ENCODE measurements at places on chromosomes 11 and 22.

DNA sequence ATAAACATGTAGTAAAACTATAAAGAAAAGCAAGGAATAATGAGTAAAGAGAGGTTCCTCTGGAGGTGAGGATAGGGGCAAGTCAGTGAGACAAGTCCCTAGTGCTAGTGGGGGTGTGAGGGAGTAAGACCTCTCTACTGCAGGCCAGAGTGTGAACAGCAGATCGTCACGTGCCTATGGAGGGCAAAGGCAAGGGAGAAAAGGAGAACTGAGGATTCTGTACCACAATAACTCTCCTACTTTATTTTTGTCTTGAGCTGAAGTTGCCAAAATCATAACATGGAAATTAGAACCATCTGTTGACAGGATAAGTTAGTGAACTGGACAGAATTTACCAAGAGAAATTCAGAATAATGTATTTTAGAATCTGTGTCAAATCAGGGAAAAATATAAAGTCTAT lies 77.6 kb downstream of the ENTHD1 start:
- no peak for DNase-seq

- no peak for DNase-seq
Observed at GRCh38 chr22:33073989-33074418, 15.8 kb upstream of the SYN3 start.

DNA sequence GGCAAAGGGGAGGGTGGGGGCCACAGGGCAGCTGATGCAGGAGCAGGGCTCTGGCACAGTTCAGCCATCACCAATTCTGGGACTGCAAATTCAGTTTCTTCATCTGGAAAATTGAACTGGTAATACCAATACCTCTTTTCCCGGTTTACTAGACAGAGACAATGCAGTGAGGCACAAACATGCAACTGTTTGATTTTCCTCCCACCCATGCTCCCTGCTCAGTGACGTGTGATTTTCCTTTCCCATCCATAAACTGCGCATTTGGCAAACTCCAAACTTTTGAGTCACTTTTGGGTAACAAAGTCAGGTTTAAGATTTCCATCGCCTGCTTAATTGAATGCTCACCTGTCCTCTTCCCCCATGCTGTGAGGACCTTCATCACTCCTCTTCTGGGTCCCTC lies 23.2 kb downstream of the P2RY2 start:
- no peak for DNase-seq

- DNase-seq, result no peak
Observed at GRCh38 chr22:19244600-19245352, 46.7 kb downstream of the CLTCL1 start.

- peak; percentile 51 for DNase-seq
Observed at GRCh38 chr22:49767355-49768062, 60.2 kb downstream of the BRD1 start.

DNA sequence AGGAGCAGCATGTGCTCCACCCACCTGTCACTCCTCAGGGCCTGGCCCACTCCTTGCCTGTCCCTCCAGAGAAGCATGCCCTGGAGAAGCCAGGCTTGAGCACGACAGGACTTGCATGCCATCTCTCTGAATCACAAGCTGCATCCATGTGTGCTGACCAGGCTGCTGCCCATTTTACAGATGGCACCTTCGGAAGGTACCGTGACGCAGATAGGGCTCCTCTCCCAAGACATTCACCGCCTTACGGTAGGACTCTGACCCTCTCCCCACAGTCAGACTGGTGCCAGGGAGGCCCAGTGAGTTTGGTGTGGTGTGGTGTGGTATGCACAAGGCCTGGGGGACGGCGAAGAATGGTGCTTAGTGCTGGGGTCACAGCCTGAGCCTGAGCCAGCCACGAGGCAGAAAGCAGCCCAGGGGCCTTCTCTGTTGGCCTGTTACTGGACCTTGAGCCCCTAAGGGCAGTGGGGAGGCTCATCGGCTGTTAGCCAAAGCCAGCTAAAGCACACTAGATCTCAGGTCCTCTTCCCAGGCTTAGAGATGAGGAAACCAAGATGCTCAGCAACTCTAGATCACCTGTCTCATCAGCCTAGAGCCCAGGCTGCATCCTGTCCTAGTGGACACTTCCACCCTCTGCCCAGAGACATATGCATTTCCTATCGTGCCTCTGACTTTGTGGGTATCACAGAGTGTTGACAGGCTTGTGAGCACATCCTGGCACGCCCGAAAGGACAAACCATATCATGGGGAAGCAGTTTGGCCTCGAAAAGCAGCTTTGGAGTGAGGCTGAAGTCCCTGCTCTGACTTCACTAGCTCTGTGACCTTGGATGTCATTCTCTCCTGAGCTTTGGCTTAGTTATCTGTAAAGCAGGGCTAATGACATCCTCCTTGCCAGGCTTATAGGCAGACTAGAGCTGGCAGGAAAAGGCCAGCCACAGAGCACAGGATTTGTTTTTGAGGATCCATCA lies 17.8 kb downstream of the CYB5R2 start:
- no peak for DNase-seq

DNA sequence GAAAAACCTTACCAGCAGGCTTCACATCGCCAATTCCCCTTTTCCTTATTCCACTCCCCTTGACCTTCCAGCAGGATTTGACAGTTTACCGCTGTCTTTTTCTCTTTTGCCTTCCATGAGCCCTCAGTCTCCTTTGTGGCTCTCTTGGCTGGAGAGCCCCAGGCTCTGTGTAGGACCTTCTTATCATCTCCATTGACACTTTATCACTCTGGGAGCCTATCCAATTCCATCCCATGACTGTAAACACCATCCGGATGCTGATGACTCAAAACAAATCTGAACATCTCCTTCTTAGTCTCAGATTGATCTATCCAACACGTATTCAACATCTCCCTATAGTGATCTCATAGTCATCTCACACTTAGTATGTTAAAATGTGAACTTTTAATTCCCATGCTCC lies 36.0 kb downstream of the HTR3A start:
- DNase-seq, result no peak

DNA sequence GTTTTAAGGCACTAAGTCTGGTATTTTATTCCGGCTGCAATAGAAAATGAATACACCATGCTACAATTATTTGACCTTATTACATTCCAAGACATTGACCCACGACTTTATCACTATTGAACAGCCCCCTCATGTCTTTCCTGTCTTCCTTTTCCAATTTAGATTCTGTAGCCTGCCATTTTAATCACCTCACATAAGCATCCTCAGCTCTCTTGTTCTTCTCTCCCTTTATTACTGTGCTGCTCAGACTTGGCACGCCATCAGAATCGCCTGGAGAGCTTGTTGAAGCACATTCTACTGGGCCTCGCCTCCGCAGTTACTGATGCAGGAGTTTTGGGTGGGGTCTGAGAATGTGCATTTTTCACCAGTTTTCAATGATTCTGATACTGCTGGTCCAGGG lies 38.7 kb upstream of the SWAP70 start:
- DNase-seq, result no peak

DNA sequence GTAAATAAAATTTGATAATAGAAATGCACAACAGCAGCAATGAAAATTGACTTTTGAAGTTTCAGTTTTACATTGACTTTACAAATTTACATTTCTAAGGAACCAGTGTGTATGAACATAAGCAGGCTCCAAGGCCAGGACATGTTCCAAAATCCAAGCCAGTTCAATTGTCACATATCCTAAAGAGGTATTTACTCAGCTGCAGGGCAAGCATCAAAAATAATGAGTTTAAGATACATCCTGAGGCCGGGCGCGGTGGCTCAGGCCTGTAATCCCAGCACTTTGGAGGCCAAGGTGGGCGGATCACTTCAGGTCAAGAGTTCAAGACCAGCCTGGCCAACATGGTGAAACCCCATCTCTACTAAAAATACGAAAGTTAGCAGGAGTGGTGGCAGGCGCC lies 39.0 kb upstream of the AKIP1 start:
- DNase-seq, result no peak

DNA sequence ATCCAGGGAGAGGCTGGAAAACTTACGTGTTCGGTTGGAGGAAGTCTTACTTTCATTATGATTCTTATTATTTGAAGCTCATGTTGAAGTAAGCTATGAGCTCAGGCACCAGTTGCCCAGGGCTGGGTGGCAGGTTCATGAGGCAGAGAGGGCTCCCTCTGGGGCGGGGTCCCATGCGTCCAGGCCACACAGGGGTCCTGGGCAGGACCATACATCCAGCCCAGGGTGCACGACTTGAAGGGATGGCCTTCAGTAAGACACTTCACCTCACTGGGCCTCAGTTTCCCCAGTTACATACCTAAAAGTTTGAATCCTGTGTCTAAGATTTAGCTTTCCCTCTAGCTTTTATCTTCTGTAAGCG lies 107.3 kb upstream of the B3GAT1 start:
- no peak for DNase-seq

DNA sequence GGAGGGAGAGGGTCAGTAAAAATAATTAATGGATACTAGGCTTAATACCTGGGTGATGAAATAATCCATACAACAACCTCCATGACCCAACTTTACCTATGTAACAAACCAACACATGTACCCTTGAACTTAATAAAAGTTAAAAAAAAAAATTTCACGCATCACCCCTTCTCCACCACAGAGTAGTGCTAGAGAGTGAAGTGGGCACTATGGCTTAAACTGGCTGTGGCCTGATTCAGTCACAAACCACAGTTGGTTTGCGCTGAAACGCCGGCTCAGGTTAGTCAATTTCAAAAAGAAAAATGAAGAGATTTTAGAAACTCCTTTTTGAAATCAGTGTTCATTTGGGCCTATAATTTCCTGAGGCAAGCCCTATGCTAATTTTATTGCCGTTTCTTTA lies 144.3 kb downstream of the TRPC6 start:
- no peak for DNase-seq

DNA sequence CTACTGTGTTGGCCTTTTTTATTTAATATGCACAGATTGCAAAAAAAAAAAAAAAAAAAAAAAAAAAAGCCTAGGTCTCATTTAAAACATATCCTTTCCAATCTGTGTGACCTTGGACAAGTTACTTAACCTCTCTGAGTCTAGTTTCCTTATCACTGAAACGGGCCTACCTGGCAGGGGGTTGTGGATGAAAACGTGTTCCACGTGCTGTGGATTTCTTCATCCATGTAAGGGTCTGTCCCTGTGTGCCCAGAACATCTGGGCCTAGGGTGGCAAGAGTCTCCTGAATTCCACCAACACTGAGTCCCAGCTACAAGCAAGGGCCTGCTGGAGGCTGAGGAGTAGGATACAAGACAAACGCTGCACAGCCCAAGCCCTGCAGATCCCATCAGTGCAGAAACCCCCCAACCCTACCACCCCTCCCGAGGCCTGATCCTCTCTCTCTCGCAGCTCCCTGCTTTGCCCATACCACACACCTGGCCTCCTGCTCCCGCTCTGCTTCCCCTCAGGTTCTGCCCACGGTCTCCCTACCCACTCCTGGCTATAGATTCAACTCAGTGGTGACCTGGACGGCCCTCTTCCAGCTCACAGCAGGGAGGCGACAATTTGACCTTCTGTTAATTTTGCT lies 4.7 kb upstream of the GNAZ start:
- no peak for DNase-seq

- DNase-seq, result no peak
Observed at GRCh38 chr11:24391167-24391566, 105.7 kb upstream of the LUZP2 start.

GRCh38 chr11:113698515-113698914 lies 7.6 kb downstream of the TMPRSS5 start:
- no peak for DNase-seq

DNA sequence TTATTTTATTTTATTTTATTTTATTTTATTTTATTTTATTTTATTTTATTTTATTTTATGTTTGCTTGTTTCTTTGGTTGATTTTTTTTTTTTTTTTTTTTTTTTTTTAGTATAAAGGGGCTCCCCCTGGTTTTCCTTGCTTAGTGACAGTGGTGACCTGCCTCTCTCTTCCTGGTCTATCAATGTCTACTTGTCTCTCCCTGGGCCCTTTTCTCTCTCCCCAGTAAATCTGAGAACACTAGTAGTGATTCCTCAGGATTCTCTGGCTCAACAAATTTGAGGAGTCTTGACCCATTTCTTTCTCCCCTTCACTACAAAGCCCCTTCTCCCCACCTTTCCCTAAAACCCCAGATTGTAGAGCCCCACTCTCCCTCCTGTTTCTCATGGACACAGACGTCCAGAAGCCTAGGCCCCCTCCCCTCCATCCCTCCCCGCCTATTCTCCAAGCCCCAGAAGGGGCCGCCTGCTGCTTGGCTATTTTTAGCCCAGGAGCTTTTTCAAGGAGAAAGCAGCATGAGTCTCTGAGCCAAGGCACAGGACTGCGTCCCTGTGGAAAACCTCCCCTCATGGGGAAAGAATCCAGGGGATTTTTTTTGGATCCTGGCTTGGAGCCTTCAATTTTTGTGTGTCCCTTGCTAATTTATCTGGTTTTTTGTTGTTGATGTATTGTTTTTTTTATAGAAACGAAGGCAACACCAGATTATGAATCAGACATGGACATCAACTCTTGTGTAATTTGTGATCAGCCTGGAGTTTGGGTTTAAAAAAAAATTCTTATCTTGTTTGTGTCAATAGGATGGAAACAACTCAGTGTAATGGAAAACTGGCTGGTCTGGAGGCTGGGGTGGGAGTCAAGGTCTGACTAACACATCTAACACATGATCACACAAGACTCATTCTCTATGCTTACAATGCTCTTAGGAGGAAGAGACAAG lies 17.5 kb upstream of the ACCSL start:
- no peak for DNase-seq

- no peak for DNase-seq
Observed at GRCh38 chr22:47379037-47379436, 616.6 kb downstream of the TBC1D22A start.

DNA sequence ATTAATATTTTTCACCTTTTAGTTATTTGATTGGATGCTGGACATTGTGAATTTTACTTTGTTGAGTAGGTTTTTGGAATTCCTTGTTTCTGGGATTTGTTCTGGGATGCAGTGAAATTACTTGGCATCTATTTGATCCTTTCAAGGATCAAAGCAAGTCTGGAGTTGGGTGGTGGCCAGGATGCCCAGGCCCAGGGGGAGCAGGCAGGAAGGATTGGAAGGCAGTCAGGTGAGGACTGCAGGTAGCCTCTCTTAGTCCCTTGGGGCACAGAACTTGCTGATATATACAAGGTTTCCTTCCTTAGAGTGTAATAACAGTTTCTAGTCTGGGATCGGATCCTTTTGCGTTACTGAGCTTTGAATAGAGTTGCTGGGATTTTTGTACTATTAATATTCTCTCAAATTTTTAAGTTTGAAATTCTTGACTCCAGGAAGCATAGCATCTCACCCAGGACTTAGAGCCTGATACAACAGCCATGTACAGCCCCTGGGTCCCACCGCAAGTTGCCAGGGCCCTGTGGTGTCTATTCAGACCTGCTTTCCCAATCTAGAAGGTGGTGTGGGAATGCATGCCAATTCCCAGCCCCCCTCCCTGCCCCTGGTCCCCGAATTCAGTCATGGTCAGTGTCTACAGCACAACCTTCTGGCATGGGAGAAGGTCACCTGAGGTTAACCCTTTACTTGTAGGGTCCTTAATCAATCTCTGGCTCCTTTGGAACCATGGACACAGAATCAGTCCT lies 6.1 kb downstream of the ZNF74 start:
- DNase-seq, result no peak
